ENCODE measurements at places on chromosomes 12 and 14. TPM values are rescaled to one million over a fixed set of nuclear protein-coding genes. Genes with fewer than 3 reads are reported as not detected.

The SNAPC1 gene
- total RNA-seq, result 19.8 TPM

The ALG10 gene
- total RNA-seq, result 5.8 TPM

The SCN8A gene
- total RNA-seq, result 12.8 TPM

The GPR84 gene
- not detected for total RNA-seq

The TAS2R43 gene
- total RNA-seq, result 0.99 TPM

The BATF gene
- 0.51 TPM for total RNA-seq

The KERA gene
- not detected for total RNA-seq

The RHEBL1 gene
- total RNA-seq, result 0.33 TPM

The GCH1 gene
- total RNA-seq, result 1.5 TPM

The CABP1 gene
- total RNA-seq, result under 0.01 TPM

The ADAM20 gene
- total RNA-seq, result 1.2 TPM

The CLEC12A gene
- total RNA-seq, result not detected

The DLST gene
- 95.3 TPM for total RNA-seq

The SLC24A4 gene
- not detected for total RNA-seq

The PLA2G1B gene
- total RNA-seq, result not detected

The TAS2R13 gene
- 1.7 TPM for total RNA-seq

The PLEKHH1 gene
- total RNA-seq, result 0.33 TPM

The CEP170B gene
- total RNA-seq, result 10.3 TPM

The GPR68 gene
- 0.26 TPM for total RNA-seq

The TAS2R9 gene
- not detected for total RNA-seq

The FGD6 gene
- total RNA-seq, result 5.6 TPM

The KSR2 gene
- total RNA-seq, result not detected

The PPP4R4 gene
- total RNA-seq, result 0.51 TPM

The STAC3 gene
- total RNA-seq, result 0.26 TPM

The ALX1 gene
- not detected for total RNA-seq

The LHX5 gene
- total RNA-seq, result not detected

The NFE2 gene
- total RNA-seq, result 0.17 TPM

The CLEC9A gene
- not detected for total RNA-seq

The IFNG gene
- total RNA-seq, result not detected

The PRH2 gene
- total RNA-seq, result not detected

The ESRRB gene
- total RNA-seq, result not detected

The SRRM4 gene
- not detected for total RNA-seq

The SLC17A8 gene
- not detected for total RNA-seq

The APPL2 gene
- total RNA-seq, result 53.8 TPM

The ARHGDIB gene
- total RNA-seq, result 8.3 TPM

The PSMA6 gene
- 190 TPM for total RNA-seq

The AVPR1A gene
- total RNA-seq, result not detected

The IFNG-AS1 gene
- total RNA-seq, result not detected

The RND1 gene
- total RNA-seq, result under 0.01 TPM

The TMTC1 gene
- 222 TPM for total RNA-seq

The IFI27 gene
- 7.9 TPM for total RNA-seq

The KRT77 gene
- not detected for total RNA-seq

The CCDC175 gene
- not detected for total RNA-seq

The ALDH2 gene
- 53.7 TPM for total RNA-seq

The PMCH gene
- not detected for total RNA-seq

The CACNA1C gene
- 11.4 TPM for total RNA-seq

The ANKRD33 gene
- under 0.01 TPM for total RNA-seq

The MYH6 gene
- total RNA-seq, result not detected

The TNFAIP2 gene
- total RNA-seq, result 139 TPM

The NTF3 gene
- 1.5 TPM for total RNA-seq

The CMA1 gene
- not detected for total RNA-seq

The TGFB3 gene
- 10.5 TPM for total RNA-seq

The ST8SIA1 gene
- total RNA-seq, result 5.9 TPM

The CKB gene
- 69.9 TPM for total RNA-seq

The AICDA gene
- not detected for total RNA-seq

The OR5AU1 gene
- not detected for total RNA-seq

The KRT75 gene
- not detected for total RNA-seq

The CLEC2B gene
- 15.7 TPM for total RNA-seq

All from fibroblast of lung (primary cell).